ENCODE measurements at places on chromosomes 2 and 18.
A peak's percentile ranks its signal among the peaks of the same experiment; 100 is the strongest.

GRCh38 chr18:5625076-5625475 is 81.3 kb upstream of the EPB41L3 start:
- no peak for DNase-seq

DNA sequence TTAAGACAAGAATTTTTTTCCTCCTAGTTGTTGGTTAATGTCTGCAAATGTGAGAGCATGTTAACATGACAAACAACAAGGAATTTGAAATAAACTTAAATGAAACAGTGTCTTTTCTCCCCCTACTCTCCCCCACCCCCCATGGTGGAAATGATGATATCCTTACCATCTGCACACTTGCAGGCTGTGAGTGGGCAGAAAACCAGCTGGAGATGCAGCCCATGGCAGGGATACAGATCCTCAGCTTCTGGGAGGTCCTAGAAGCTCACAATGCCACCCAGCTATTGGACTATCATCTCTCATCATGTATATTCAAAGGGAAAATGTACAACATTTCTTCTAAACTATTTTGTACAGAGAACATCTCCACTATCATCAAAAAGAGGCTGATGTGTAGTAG is 196.8 kb downstream of the SLC8A1 start:
- DNase-seq: no peak

DNA sequence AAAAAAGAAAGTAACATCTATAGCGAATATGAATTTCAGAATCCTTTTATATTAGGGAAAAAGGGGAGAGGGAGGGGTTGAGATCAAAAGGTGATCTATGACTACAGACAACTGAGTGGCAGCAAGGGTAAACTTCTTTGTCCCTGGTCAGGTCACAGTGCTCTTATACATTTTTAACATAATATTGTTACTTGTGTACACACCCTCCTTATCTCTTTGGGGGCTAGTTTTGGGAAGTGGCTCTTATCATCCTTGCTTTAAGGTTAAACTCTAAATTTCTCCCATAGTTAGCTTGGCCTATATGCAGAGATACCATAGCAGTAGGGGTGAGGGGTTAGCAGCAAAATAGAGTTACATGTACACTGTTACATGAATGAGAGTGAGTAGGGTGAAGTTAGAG is 31.6 kb upstream of the ATG16L1 start:
- DNase-seq: no peak

- DNase-seq: peak; percentile 62
Measured at GRCh38 chr2:30629866-30630265, 177.4 kb downstream of the CAPN13 start.

- peak; percentile 5 for DNase-seq
Measured at GRCh38 chr2:193583638-193584400, 1389.1 kb upstream of the TMEFF2 start.

GRCh38 chr2:237497838-237498186 is 10.8 kb downstream of the MLPH start:
- peak; percentile 52 for DNase-seq

GRCh38 chr18:63971320-63972001 is 1.6 kb downstream of the SERPINB8 start:
- DNase-seq: no peak

DNA sequence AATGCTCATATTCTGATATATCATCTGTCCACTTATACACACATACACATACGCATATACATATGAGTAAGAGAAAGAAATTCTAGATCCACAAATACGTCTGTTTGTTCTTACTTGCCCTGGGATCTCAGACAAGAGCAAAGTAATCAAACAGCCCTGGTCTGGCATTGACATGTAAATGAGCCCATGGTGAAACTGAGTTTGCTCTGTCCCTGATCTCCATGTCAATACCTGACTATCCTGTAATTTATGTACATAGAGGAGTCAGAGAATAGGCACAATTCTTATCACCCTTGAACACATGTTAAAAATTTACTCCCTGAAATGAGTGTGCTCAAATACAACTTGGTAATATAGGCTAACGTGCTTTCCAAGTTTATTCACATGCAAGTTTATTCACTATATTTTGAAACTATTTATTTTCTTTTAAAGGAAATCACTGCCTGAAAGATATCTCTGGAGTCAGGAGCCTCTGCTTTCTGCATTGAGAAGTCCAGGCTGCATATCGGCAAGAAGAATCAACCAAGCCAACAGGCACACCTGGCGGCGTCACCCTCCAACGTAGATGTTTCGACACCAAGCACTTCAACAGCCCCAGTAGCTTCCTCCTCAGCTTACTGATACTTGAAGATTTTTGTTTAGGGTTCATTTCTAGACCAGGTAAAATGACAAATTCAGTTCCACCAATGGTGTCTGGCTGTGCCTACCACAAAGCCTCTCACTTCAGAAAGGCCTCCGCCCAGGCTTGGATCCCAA is 100.6 kb downstream of the CMPK2 start:
- DNase-seq: no peak

- no peak for DNase-seq
Measured at GRCh38 chr2:39737661-39738060, 41.4 kb downstream of the THUMPD2 start.

GRCh38 chr2:198004921-198005829 is 200.8 kb downstream of the PLCL1 start:
- DNase-seq: no peak

- DNase-seq: peak; percentile 87
Measured at GRCh38 chr2:205885492-205886099, 200.4 kb downstream of the INO80D start.

- DNase-seq: peak; percentile 62
Measured at GRCh38 chr2:25341011-25341727, 556 bp downstream of the DNMT3A start.

- no peak for DNase-seq
Measured at GRCh38 chr2:146027156-146027555, 1507.2 kb upstream of the ZEB2 start.

DNA sequence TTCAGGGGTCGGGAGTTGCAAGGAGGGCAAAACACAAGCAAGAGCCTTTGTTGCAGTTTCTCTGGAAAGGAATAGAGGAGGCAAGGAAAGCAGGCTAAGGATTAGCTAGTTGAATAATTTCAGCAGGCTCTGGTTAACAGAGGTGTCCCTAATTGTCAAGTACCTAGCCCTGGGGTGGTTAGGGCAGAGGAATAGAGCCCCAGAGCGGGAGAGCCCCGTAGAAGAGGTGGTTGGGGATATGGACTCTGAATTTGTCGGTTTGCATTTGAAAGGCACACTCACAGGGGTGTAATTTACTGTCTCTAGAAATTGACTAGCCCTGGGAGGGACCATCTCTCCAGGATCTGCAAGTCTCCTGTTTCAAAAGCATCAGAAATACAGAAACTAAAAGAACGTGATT is 1030.2 kb downstream of the TMEM182 start:
- DNase-seq: no peak

DNA sequence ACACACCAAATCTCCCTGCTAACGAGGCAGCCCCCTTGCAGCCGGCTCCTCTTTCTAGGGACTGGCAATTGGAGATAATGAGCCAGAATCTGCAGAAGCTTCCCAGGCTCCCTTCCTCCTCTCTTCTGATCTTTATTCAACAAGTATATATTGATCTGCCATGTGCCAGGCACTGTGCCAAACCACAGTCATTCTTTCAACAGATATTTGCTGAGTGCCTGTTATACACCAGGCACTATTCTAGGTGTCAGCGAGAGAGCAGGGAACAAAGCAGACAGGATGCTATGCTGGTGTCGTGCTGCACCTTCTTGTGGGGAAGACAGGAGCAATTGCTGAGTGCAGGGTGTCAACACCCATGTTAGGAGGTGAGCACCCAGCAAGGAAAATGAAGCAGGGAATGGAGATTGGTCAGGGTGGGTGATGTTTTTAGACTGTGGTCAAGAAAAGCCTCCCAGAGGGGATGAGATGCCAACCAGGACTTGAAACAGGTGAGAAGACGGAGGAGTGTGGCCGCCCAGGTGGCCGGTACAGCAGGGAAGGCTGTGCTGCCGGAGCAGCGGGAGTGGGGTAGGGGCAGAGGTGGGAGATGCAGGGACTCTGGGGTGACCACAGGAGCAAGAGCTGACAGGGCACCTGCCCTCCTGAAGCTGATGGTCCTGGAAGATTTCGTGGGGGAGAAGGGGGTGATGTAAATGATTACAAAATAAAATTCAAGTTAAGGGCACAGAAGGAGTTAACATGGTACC is 307.6 kb upstream of the RAB12 start:
- peak; percentile 40 for DNase-seq

GRCh38 chr2:105969552-105969951 is 224.5 kb downstream of the UXS1 start:
- no peak for DNase-seq

DNA sequence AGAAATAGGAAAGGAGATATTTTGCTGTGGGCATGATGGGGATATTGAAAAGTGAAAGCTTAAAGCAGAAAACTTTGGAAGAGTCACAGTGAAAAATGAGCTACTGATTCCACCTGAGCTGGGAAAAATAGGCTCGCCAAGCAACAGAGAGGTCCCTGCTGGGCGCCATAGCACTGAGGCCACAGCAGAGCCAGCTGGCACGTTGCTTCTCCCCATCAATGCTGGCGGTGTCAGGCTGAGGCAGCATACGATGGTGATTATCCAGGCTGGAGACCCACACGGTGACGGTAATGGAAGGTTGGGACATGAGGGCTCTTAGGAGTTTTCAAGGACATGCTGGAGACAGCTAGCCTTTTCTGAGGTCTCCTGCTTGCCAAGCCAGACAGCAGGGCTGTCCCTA is 25.8 kb upstream of the DTNB start:
- DNase-seq: no peak

DNA sequence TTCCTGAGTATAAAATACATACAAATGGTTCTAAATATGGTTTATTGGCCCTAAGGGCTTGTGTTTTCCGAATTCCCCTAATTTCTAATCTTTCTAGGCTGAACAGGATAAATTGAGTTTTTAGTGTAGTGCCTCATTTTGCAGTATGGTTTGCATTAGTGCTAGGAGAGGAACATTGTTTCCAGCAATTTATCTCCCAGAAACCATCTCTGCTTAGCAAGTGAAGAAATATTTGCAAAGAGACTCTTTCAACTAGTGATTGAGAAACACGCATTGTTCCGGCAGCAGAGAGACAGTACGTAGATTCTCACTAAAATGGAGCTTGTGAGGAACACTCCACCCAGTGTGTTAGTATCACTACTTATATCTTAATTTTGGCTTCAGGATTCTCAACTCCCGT is 177.8 kb upstream of the EPAS1 start:
- peak; percentile 91 for DNase-seq

- DNase-seq: no peak
Measured at GRCh38 chr2:9050122-9050809, 46.8 kb upstream of the MBOAT2 start.

DNA sequence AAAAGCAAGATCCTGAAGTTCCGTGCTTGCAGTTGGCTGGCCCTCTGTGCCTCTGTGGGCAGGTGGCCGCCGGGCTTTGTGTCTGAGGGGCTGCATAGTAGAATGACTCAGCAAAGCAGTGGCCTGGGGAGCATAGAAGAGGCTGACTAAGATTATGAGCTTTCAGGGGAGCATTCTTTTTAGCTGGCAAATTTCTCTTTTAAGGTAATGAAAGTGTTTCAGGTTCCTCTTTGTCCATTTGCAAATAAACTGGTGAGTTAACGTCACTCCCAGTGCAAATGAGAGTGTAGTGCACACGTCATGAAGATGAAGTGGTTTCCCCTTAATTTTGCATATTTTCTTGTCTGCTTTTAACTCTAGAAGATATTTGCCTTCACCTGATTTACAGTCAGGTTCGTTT is 98.6 kb downstream of the BCL2L11 start:
- DNase-seq: peak; percentile 37

DNA sequence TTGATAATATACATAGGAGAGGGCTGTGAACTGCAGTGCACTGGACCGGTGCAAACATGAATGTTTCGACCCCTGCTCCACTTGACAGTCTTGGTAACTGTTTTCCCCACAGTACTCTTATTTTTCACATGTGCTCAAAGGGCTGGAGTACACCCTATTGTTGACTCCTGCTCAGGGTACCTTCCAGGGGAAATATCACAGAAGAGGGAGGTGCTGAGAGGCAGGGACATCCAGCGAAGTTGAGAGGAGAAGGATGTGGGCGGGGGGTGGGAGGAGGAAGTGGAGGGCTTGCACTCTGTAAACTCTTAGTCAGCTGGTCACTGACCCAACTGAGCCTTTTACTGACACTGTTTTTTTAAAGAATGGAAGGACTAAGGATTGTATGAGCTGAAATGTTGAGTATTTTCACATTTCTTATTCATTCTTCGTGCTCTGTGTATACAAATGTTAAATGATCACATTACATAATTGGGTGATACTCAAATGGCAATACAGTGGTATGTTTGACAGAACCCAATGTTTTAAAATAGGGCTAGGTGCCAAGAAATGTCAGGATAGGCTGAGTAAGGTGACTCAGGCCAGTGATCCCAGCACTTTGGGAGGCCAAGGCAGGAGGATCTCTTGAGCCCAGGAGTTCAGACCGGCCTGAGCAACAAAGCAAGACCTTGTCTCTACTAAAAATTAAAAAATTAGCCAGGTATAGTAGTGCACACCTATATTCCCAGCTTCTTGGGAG is 10.0 kb downstream of the INPP4A start:
- peak; percentile 30 for DNase-seq

DNA sequence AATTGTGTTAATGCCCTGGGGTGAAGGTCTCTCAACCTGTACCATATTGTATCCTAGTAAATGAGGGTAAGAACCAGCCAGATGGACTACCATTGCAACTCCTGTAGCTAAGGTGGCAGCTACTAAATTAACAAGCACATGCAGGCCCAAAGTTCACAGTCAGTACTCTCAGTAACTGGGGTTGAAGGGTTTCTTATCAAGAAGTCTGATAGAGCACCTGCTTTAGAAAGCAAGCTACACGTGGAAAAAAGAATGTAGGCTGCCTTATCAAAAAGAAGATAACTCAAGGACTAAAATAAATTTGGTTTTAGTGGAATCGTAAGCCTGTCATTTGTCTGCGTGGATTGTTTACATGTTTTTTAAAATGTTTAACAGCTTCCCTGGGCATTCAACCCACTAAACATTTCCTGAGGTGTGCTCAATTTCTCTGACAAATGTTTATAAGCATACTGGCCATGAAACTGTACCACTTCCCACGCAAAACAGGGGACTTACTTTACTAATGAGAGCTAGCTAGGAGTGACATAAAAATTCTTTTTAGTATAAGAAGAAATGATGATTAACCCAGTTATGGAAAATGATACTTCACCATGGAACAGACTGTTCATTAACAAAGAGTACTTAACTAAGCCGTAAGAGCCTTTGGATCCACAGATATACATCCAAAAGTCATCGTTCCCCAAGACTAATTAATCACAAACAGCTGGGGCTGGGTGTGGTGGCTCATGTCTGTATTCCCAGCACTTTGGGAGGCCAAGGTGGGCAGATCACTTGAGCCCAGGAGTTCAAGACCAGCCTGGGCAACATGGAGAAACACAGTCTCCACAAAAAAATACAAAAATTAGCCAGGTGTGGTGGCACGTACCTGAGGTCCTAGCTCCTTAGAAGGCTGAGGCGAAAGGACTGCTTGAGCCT is 36.5 kb downstream of the LPIN2 start:
- DNase-seq: no peak
